ENCODE measurements at places on chromosomes 7 and 10. TPM values are rescaled to one million over a fixed set of nuclear protein-coding genes. Genes with fewer than 3 reads are reported as not detected.
A peak's percentile ranks its signal among the peaks of the same experiment; 100 is the strongest.

DNA sequence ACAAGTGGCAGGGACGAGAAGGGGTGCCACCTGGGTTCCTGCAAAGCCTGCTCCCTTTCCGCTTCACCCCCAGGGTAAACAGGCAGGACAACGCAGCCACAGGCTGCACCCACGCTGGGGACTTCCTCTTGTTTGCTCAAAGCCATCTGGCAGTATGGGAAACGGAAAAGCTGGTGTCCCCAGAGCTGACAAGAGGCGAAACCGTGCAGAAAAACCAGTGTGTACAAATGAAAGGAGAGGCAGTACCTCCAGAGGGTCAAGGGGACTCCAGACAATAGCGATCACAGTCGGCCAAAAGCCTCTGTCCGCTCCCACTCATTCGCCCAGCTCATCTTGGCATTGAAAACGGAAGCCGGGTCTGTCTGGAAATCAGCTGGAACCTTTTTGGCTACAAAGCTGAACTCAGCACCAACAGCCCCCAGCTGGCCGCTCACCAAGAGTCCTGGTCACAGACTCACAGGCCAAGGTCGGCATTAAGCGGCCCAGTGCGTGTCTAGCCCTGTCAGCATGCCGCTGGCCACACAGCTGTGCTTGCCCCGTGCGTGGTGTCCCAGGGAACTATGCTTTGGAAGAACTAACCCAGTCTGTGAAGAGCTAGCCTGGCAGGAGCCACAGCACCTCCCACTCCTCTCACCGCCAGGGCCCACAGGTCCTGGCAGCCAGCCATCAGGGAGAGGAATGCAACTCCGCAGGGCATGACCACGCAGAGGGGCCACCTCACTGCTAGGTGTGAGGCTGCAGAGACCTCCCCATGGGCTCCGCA lies 10.4 kb downstream of the TNS3 start:
- peak; percentile 96 for DNase-seq

DNA sequence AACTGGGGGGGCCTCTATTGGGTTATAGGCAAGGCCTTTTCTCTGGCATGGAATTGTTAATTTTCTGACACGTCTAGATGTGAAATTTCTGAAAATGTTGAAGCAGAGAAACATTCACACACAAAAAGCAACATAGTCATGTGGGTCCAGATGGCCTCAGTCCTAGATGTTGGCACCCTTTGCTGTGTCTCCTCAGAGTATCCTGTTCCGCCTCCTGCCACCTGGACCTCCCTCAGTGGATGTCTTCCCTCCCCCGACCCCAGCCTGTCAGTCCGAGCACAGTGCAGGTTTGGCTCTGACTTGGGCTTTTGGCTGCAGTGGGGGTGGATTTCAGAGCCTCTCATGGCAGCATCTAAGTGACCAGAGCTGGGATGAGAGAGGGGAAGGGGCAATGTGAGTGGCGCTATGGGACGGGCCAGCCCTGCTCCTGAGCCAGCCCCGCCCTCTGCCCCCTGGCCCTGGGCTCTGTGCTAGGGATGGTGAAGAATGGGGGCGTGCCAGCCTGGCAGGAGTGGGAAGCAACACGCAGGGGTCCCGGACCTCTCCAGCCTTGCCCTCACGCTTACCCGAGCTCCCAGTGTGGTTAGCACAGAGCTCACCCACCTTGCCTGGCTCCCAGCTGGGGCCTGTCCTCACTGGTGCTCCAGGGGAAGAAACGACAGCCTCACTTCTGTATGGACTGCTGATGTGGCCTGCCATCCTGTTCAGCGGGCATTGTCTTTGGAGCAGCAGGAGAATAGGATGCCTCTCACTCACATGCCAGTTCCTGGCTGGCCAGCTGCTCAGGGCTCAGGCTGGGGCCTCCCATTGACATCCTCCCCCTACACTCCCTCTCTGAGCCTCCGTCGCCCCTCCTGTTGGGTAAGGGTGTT lies 6.2 kb downstream of the ATP6V0E2 start:
- DNase-seq = no peak

Gene SMKR1
- total RNA-seq = 0.71 TPM

DNA sequence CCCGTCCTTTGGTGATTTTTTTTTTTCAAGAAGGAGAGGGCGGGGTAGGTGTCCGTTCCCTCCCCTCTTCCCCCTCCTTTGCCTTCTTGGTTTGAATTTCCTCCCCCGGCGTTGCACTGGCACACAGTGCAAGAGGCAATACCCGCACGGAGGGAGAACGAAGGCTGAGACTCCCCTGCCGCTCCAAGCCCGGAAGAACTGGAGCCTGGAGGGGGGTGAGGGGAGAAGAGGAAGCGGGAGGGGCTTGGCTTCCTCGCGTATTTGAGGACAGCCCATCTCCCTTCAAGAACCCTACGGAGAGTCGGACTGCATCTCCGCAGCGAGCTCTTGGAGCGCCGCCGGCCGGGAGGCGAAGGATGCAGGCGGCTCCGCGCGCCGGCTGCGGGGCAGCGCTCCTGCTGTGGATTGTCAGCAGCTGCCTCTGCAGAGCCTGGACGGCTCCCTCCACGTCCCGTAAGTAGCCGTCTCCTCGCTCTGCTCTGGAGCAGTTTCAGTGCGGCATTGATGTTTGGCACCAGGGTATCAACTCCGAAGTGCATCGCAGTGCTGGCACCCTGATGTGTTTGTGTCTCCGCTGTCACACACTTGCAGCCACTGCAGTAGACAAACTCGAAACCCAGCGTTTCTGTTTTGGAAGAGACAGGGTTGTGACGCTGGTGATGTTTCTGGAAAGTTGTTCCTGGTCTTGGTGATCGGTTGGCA lies at the start of gene CNTNAP2:
Gene CNTNAP2, plus strand, starts transcription at position 281 of the 702 bp plus-strand sequence. Its CDS starts 76 bp downstream, at position 357.
- DNase-seq = no peak

Gene PLAU
- total RNA-seq = 614 TPM

GRCh38 chr7:99035723-99036545 lies 108.0 kb downstream of the SMURF1 start:
- DNase-seq = no peak

Gene CALCR
- total RNA-seq = not detected

Gene PKD2L1
- total RNA-seq = not detected
